Stimulated activated CD4-positive, alpha-beta T cell treated with anti-CD3 and anti-CD28 coated beads, Interleukin-2, amount 100 ng/mL, for 24 hours (primary cell): ENCODE measurements at places on chromosomes 5 and 9.

DNA sequence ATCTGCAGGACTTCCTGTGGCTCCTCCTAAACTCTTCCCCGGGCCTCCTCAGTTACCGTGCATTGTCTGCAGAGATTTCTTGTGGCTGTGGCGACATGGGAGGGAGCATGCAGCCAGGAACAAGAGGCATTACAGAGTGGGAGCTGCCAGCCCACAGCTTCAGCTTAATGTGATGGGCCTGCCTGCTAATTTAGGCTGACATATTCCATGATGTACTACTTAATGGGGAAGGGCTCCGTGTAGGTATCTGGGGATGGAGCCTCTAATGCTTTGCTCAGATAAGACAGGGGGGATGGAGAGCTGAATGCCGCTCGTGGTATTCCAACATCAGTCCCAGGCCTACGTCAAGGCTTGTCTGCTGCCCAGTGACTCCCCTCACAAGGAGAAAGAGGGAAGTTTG lies 137.6 kb upstream of the GPR151 start:
- no peak for DNase-seq

DNA sequence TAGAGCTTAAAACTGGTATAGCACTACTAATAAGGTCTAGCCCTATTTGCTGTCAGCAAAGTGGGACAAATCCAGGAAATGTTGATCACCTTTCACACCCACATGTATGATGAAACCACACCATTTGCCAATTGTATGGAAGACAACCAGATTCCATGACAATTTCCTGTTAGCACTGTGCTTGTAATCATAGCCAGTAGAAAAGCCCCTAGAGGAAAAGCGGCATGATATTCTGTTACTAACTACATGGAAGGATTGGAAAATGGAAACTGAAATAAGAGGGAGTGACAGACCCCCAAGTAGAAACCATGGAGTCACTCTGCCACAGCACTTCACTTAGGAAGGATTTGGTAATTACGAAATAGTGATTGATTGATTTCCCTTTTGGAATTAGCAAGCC lies 923 bp downstream of the SPATA6L start:
- no peak for DNase-seq

DNA sequence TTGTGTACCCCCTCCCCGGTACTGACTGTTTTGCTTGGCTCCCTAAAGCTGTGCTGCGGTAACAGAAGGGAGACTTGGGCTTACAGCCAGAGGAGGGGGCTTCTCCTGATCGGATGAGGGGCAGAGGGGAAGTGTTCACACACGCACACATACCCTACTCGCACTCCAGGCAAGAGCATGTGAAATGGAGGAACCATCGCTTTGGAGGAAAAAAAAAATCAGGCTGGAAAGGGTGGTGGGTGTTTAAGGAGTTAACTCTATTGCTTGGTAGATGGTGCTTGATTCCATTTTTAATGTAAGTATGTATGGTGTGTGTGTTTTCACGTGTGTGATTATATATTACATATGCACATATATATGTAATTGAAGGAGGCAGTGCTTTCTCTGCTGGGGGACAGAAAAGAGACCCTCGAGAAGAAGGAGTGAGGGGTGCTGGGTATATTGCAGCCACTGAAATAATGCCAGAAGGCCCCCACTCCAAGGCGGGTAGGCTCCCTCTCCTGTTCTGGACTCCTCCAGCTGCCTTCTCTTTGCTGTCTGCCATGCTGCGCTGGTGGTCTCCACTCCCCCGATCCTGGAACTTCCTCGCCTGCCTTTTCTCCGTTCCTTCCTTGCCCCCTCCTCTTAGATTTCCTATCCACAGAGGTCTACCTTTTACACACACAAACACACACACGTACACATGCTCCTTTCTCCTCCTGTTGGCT lies 721 bp downstream of the GRIA1 start:
- DNase-seq = no peak

- no peak for DNase-seq
These were observed 69.0 kb downstream of the TRIO start for GRCh38 chr5:14211818-14212803.

GRCh38 chr5:142817949-142818431 lies 47.8 kb downstream of the ARHGAP26 start:
- no peak for DNase-seq

GRCh38 chr5:150066436-150066835 lies 19.9 kb downstream of the CSF1R start:
- DNase-seq = no peak

- no peak for DNase-seq
These were observed 26.0 kb downstream of the ACTBL2 start for GRCh38 chr5:57456531-57457135.

- DNase-seq = no peak
These were observed 9.6 kb downstream of the NDST1 start for GRCh38 chr5:150517272-150518152.

DNA sequence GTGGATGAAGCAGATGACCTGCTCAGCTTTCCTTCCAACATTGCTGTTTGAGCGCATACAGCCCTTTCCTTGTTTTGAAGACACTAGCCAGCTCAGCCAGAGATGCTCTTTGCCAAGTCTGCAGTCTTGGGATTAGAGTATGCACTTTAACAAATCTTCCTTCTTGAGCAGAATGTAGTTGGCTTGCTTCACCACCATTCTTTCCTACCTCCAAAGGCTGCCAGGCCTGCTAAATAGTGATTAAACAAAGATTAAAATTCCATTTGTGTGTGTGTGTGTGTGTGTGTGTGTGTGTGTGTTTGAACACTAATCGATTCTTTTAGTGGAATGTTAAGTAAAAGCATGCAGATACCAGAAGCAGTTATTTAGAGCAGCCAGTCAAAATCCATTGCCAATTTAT lies 97.6 kb downstream of the GALNT10 start:
- DNase-seq = no peak

- DNase-seq = no peak
These were observed 30.4 kb downstream of the PTTG1 start for GRCh38 chr5:160452036-160452435.

DNA sequence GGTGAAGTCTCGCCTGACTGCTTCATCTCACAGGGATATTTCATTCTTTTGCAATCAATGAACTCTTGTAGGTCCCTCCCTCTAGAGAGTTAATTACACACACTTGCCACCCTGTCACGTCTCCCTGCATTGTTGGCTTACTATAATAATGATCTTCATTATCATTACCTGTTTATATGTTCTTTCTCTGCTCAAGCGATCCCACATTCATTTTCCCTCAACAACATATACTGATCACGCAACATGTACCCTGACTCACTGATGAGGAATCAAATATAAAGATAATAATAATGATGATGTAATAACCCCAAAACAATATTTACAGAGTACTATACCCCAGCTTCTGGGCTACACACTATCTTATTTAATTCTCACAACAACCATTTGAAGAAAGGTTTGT lies 88.5 kb downstream of the FEM1C start:
- no peak for DNase-seq

DNA sequence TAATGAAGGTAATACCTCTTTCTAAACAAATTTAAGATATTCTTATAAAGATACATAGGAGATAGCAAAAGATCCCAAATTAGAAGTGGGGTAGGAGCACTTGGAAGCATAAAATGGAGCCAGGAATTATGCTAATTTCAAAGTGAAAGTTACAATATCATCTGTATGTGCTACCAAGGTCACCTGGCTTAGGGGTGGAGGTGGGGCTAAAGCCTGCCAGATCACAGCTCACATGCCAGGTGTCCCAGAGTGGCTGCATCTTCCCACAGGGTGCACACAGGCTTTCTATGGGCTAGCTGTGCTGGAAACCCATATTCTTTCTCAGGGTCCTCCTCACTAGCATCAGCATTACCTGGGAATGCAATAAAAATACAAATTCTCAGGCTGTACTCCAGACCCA lies 118.2 kb upstream of the TXNDC8 start:
- no peak for DNase-seq

GRCh38 chr5:39206630-39207321 lies 12.6 kb downstream of the FYB1 start:
- no peak for DNase-seq

DNA sequence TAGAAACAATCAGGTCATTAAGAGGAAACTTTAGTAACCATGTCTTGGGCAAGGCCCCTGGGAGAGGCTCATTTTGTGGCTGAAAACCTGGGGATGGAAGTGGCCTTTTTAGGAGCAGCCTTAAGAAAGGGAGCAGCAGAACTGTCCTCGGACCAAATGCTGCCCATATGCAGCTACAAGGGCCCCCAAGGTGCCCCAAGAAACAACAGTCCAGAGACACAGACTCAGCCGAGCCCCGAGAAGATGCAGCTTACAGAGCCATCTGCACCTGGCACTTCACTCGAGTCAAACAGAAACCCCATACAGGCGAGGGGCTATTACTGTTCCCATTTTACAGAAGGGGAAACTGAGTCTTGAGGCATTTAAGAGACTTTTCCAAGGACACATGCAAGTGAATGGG lies 58.0 kb downstream of the COL23A1 start:
- DNase-seq = no peak

DNA sequence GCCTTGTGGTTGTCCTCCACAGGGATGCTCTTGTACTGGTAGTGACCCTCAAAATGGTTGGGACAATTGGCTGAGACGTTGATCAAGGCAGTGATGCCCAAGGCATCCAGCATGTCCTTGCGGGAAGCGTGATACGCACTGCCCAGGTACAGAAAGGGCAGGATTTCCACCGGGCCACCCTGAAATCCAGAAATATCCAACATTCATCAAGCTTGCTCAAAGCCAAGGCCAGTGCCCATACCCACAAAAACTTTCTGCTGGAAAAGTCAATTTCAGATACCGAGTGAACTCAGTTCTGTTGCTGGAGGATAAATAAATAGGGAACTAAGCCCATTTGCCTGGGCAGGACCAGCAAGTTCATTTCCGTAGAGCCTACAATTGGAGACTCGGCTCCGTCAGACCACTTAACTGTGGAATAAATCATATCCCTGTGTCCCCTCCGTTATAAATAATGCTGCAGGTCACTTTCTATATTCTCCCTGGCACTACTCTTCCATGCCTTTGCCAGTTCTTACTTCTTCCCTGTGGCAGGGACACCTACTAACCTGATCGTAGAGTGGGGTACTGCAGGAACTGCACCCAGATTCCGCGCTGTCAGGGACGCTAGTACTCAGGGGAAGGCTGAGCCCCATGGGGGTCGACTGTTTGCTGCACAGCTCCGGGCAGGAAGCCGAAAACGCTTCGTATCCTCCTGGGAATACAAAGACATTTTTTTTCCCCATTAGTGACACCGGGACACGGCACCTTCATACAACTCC lies 1.2 kb downstream of the DUSP1 start:
- DNase-seq = no peak

DNA sequence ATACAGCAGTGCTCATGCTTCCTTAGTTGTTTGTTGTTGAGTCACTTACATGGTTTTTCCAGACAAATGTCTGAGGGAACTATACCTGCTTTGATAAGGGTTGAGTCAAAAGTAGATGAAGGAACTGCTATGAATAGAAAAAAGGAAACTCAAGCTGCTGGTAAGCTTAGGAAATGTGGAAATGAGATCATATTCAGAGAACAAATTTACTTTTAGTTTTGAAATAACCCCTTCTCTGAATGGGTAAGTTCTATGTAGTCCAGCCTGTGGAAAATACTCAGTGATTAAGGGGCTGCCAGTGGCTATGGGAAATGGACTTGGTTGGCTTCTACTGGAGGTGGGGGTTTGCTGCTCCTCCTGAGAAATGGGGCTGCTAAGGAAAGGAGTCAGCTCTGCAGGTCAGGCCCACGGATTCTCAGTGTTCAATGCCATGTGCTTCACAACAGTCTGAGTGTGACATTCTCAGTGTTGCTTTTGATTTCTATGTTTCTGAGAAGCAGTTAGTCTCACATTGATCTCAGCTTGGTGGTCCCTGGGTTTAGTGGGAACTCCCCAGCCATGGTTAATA lies 47.7 kb upstream of the GLRX start:
- peak; percentile 51 for DNase-seq

- no peak for DNase-seq
These were observed 17.8 kb upstream of the GLIS3 start for GRCh38 chr9:4317681-4318080.

DNA sequence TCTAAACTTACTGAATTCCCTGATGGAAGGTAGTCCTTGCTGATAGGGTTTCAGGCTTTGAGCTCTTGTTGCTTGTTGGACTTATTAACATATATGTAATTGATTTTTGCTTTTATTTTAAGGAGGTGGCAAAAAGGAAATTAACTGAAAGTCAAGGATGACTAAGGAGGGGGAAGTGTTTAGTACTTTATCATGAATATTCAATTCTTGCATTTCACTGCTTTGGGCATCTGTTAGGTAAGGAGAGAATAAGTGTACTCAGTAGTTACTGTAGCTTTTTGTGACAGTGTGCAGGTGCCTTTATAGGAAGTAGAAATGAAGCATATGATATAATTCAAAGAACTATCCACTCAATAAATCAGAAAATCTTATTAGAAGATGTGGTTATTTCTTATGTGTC lies 47.1 kb downstream of the DMXL1 start:
- no peak for DNase-seq

GRCh38 chr5:73783828-73784227 lies 157.8 kb downstream of the ARHGEF28 start:
- DNase-seq = no peak

DNA sequence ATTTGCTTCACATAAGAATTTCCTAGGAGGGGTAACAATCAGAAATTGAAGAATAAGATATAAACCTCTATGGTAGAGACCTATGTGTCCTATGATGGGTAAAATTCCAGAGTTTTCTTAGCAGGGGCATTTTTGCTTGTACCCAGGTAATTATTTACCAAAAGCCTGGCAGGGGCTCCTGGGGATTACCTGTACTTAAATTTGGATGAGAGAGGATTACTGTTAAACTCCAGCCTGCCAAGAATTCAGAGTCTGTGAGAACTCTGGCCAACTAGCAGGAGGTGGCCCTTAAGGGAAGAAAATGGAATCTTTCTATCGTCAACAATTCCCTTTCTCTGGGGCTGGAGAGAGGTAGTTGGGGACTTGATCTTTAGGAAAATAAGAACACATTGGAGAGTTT lies 460.4 kb downstream of the PDE4D start:
- no peak for DNase-seq

DNA sequence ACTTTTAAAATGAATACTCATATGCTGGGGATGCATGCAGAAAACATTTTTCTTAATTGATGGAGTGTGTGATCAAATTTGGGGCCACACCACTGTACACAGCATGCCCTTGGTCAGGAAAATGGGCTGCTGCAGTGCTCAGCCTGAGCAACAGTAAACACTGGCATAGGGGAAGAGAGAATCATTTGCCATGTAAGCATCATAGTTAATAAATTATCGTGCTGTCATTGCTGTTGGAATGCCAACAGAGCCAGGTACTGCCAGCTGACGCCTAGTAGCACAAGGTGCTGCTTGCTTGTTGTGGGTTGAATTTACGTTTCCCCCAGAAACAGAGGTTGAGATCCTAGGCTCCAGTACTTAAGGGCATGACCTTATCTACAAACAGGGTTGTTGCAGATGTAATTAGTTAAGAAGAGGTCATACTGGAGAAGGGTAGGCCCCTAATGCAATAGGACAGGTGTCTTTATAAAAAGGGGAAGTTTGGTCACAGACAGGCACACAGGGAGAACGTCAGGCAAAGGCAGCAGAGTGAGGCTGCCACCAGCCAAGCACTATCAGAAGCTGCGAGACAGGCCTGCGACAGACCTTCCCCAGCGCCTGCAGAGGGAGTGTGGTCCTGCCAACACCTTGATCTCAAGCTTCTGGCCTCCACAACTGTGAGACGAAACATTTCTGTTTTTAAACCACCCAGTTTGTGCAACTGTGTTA lies 25.3 kb downstream of the DAP start:
- no peak for DNase-seq

GRCh38 chr9:130180516-130180915 lies 8.3 kb downstream of the NCS1 start:
- no peak for DNase-seq

GRCh38 chr9:109355564-109356297 lies 34.9 kb upstream of the EPB41L4B start:
- no peak for DNase-seq

- no peak for DNase-seq
These were observed 188.7 kb downstream of the DENND1A start for GRCh38 chr9:123741214-123741613.

GRCh38 chr9:33151007-33151557 lies 16.1 kb downstream of the B4GALT1 start:
- DNase-seq = no peak
